ENCODE measurements at places on chromosomes 5 and 9. TPM values are rescaled to one million over a fixed set of nuclear protein-coding genes. Genes with fewer than 3 reads are reported as not detected.
A peak's percentile ranks its signal among the peaks of the same experiment; 100 is the strongest.

DNA sequence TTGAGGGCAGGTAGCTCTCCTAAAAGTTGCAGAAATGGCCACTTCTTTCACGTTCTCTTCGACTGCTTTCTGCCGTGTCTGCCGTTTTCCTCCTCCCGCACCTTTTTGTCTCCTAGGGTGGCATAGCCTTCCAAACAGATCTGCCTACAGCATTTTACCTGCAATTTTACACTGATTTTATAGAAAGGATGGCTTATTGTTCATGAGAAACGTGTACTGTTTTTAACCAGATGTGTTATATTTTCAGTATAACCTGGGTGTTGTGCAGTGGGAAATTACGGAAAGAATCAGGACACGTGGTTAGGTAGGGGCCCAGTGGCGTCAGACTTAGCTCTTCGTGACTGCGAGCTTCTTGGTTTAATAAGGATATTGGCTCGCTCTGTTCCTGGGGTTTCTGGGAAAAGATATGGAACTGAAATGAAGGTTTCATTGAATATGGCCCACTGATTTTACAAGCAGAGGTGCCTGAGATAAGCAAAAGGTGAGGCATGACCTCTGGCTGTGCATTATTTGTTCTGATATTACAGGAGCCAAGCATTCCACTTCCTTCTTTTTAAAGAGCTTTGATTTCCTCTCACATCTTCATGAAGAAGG is 43.7 kb upstream of the PRSS3 start:
- H3K4me1 ChIP-seq = peaks cover 10% of the 10 kb centered on the region
- peak overlapping the region; percentile 27 for H3K4me3 ChIP-seq
- no peaks in the 10 kb centered on the region for H3K27me3 ChIP-seq
- no peak for DNase-seq

- H3K4me1 ChIP-seq = peaks cover 28% of the 10 kb centered on the region
- peak overlapping the region; percentile 91 for H3K27ac ChIP-seq
- peaks cover 41% of the 10 kb centered on the region for H3K27me3 ChIP-seq
- no peaks in the 10 kb centered on the region for H3K36me3 ChIP-seq
Observed at GRCh38 chr9:110050925-110051355, 157.0 kb downstream of the C9orf152 start.

- H3K27me3 ChIP-seq = no peaks in the 10 kb centered on the region
- no peaks in the 10 kb centered on the region for H3K4me1 ChIP-seq
- DNase-seq = no peak
- no peak overlapping the region for H3K4me3 ChIP-seq
- no peaks in the 10 kb centered on the region for H3K36me3 ChIP-seq
- H3K27ac ChIP-seq = no peak overlapping the region
Observed at GRCh38 chr9:125608489-125609224, 98.4 kb downstream of the MAPKAP1 start.

GRCh38 chr5:18720002-18720401 is 1085.7 kb downstream of the TAF11L14 start:
- no peak for DNase-seq
- no peaks in the 10 kb centered on the region for H3K36me3 ChIP-seq
- H3K27ac ChIP-seq = no peak overlapping the region

DNA sequence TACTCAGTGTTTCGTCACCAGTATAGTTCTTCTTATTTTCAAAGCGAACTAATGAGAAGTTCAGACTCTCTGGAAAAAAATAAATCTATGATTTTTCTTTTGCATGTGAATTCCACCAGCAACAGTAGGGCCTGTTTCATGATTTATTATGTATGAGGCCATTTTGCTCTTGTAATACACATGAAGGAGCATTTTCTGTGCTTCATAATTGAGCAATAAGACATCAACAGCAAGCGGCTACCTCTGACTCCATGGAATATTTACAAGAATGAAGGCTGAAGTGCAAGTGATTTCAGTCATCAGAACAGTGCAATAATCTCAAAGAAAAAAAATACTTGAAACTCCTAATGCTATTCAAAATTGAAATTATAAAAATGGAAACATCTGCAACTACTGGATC is 282.9 kb upstream of the EDIL3 start:
- DNase-seq = no peak
- no peaks in the 10 kb centered on the region for H3K36me3 ChIP-seq
- no peak overlapping the region for H3K4me3 ChIP-seq

DNA sequence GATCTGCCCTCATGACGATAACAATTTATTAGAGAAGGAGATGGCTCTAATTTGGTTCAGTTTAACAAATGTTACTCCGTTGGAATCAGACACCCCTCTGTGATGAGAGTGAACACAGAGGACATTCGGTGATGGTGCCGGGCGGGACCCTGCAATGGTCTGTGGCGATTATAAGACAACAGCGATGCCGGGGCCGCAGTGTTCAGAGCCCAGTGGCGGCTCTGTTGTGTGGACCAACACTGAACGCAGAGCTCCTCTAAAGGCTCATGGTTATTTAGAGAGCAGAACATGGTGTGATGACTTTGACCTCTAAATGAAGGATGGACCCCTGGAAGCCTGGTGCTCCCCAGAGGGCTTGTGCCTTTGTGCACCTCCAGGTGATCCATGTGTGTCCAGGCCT is 21.2 kb downstream of the UBE2QL1 start:
- peaks cover 16% of the 10 kb centered on the region for H3K27me3 ChIP-seq
- no peaks in the 10 kb centered on the region for H3K4me1 ChIP-seq
- H3K27ac ChIP-seq = no peak overlapping the region
- no peak overlapping the region for H3K4me3 ChIP-seq
- DNase-seq = no peak
- no peaks in the 10 kb centered on the region for H3K36me3 ChIP-seq

- H3K27ac ChIP-seq = no peak overlapping the region
- DNase-seq = no peak
- H3K4me1 ChIP-seq = no peaks in the 10 kb centered on the region
- H3K4me3 ChIP-seq = no peak overlapping the region
- H3K36me3 ChIP-seq = no peaks in the 10 kb centered on the region
Observed at GRCh38 chr5:148259288-148259687, 9.3 kb upstream of the SPINK13 start.

- H3K4me1 ChIP-seq = no peaks in the 10 kb centered on the region
- no peaks in the 10 kb centered on the region for H3K27me3 ChIP-seq
- H3K36me3 ChIP-seq = no peaks in the 10 kb centered on the region
Observed at GRCh38 chr5:95448789-95449188, 57.6 kb downstream of the FAM81B start.

The TSLP gene
- total RNA-seq = 4.2 TPM

All from esophagus squamous epithelium (tissue), 5 donors.